Karpas-422 (cell line): ENCODE measurements at places on chromosomes 13 and 19.

- peaks cover 31% of the 10 kb centered on the region for H3K4me1 ChIP-seq
- peak; percentile 96 for DNase-seq
- H3K36me3 ChIP-seq: peaks cover 14% of the 10 kb centered on the region
- H3K27me3 ChIP-seq: no peaks in the 10 kb centered on the region
- H3K4me3 ChIP-seq: peak within 1 kb of the TSS; percentile 83
- peak within 1 kb of the TSS; percentile 58 for H3K27ac ChIP-seq
Observed at GRCh38 chr13:41061075-41061913, at the start of gene WBP4. Gene WBP4, plus strand, starts transcription at chr13:41061509. Its CDS starts 165 bp downstream, at chr13:41061674.

GRCh38 chr13:65595916-65596315 lies 1634.2 kb downstream of the PCDH9 start:
- H3K4me1 ChIP-seq: no peaks in the 10 kb centered on the region
- DNase-seq: no peak
- H3K27me3 ChIP-seq: no peaks in the 10 kb centered on the region
- no peak overlapping the region for H3K4me3 ChIP-seq
- no peak overlapping the region for H3K27ac ChIP-seq

DNA sequence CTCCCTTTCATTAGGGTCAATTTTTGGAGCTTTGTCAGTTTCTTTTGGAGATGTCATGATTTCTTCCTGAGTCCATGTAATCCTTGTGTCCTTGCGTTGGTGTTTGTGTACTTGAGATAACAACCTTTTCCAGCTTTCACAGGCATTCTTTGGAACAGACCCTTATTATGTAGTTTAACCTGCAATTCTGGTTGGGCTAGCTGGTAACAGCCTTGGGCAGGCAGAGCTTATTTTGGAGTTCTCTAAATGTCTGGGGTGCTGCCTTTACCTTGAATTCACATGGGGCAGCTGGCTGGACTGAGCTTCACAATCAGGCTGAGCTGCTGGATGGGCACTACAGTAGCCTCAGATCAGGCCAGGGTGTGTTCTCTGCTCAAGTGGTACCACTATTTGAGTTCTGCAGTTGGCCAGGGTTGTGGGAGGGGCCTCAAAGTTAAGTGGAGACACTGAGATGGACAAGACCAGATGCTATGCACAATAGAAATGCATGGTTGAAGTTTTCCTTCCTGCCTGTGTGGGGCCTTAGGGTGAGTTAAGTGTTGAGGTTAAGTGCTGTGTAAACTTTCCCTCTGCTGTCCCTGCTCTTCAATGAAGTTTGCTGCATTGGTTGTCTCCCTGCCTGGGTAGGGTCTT lies 277.3 kb downstream of the ATP8A2 start:
- no peak for DNase-seq
- no peak overlapping the region for H3K4me3 ChIP-seq
- H3K27ac ChIP-seq: no peak overlapping the region
- no peaks in the 10 kb centered on the region for H3K36me3 ChIP-seq
- H3K4me1 ChIP-seq: no peaks in the 10 kb centered on the region

- H3K27ac ChIP-seq: no peak overlapping the region
- H3K4me3 ChIP-seq: no peak overlapping the region
- H3K27me3 ChIP-seq: no peaks in the 10 kb centered on the region
- H3K36me3 ChIP-seq: no peaks in the 10 kb centered on the region
Observed at GRCh38 chr13:43434191-43434590, 352.6 kb downstream of the ENOX1 start.

GRCh38 chr19:45082170-45082569 lies 3.1 kb downstream of the GEMIN7 start:
- peaks cover 22% of the 10 kb centered on the region for H3K36me3 ChIP-seq
- DNase-seq: no peak
- H3K27ac ChIP-seq: no peak overlapping the region
- no peaks in the 10 kb centered on the region for H3K27me3 ChIP-seq
